ENCODE measurements at places on chromosomes 1 and 21.

DNA sequence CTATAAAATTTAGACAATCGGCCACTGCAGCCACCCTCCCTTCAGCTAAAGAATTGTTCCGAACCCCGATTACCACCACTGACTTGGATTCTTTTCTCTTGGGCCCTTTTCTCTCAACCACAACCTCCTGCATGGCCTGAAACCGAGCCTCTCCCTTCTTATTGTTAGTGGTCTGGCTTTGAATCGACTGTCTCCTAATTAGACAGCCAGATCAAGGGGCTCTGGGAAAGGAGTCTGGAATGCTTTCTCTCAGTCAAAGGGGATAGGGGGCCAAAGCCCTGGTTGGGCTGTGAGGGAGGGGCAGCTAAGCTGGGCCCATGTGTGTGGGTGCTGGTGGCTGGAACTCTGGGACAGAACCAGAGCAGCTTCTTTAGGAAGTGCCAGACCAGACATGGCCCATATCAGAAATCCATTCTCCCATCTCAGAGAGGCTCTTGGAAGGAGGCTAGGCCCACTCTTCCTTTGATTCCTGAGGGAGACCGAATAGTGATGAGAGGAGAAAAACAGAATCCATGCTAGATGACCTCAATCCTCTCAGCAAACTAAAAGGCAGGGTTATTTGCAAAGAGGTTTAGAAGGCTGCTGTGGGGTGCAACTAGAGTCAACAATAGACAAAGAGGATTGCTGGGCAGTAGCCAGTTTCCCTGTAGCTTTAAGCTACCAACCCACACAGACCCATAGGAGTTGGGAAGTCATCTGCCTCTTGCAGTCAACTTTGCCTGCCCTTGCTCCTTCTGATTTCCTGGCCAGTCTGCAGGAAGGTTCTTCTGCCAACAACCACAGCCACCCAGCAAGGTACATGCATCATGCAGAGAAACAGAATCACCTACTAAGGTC is 117.6 kb downstream of the AK5 start:
- DNase-seq, result no peak

- no peak for DNase-seq
Observed at GRCh38 chr1:221604948-221605347, 136.9 kb downstream of the DUSP10 start.

DNA sequence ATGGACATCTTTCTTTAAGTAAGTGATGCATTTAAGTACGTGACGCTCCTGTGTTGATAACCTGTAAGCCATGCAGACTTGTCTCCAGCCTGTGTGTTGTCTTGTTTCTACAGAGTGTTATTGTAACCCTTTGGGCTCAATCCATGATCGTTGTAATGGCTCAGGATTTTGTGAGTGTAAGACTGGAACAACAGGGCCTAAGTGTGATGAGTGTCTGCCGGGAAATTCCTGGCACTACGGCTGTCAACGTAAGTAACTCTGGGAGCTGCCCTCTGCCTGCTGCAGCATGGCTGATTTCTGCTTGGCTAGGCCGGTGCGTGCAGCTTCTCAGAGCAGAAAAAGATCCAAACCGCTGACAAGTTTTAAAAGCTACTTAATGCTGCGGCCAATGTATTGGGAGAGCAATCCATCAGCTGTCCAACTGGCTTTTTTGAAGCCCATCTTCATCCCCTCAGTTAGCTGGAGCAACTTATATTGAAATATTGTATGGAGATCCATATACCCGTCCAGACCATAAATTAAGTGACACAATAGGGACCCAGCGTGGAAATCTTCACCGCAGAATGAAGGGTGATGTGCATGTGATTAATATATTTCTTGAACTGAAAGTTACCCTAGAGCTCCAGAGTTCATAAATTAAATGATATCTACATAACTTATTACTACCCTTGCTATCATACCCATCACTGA is 295.9 kb downstream of the NTNG1 start:
- no peak for DNase-seq

DNA sequence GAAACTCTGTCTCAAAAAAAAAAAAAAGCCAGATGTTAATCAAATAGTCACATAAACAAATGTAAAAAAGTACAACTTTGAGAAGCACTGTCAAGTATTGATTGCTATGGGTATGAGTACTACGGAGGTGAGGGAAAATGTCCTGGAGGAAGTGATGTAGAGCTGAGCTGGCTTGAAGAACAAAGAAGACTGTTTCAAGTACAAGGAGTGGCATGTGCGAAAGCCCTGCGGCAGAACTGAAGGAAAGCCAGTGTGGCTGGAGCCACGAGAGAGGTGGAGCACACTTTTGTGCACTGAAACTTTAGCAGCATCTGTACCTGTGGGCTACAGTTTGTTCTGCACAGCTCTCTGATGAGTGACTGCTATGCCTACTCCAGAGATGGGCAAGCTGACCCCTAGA is 5.4 kb upstream of the RPS6KA1 start:
- DNase-seq, result no peak

GRCh38 chr21:37940691-37941090 is 24.4 kb upstream of the KCNJ6 start:
- no peak for DNase-seq

- no peak for DNase-seq
Observed at GRCh38 chr1:98059620-98060019, 138.8 kb upstream of the DPYD start.

GRCh38 chr1:11529763-11530730 is 51.1 kb downstream of the DISP3 start:
- no peak for DNase-seq

DNA sequence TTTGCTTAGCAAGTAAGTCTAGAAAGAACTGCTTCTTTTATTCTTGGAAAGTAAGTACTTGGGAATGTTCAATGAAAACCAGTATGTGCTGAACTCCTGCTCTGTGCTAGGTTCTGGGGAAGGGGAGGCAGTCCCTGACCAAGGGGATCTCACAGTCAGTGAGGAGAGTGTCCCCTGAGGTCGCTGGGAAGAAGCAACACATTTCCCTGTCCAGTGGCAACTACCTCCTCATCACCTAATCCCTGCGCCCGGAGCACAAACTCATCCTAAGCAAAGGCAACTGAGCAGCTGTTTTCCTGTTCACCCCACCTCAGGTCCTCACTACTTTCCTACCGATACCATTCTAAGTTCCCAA is 61.7 kb upstream of the ANGPTL1 start:
- DNase-seq, result no peak

DNA sequence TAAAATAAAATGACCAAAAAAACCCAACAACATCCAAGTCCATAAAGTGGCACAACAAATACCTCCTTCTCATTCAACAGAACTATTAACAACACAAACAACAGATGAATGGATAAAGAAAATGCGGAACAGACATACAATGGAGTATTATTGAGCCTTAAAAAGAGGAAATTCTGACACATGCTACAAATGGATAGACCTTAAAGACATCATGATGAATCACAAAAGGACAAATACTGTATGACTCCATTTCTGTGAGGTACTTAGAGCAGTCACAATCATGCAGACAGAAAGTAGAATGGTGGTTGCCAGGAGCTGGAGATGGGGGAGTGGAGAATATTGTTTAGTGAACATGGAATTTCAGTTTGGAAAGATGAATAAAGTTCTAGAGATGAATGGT is 42.6 kb downstream of the EYA3 start:
- DNase-seq, result no peak

DNA sequence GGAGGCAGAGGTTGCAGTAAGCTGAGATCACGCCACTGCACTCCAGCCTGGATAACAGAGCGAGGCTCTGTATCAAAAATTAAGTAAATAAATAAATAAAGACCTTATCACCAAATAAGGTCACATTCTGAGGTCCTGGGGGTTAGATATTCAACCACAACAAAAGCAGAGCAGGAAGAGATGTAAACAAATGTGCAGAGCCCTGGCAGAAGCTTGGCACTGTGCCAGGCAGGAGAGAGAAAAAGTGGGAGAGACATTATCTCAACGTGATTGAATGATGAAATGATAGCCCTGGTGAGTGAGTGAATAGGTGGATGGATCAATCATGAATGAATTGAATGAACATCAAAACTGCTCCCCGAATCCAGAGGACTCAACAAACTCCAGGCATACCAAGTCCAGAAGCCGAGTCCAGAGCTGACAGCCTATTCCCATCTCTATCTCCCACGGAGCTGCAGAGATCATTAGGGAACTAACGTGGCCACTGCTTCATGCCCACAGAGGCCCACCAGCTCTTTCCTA is 150.7 kb downstream of the TOMM20 start:
- no peak for DNase-seq

DNA sequence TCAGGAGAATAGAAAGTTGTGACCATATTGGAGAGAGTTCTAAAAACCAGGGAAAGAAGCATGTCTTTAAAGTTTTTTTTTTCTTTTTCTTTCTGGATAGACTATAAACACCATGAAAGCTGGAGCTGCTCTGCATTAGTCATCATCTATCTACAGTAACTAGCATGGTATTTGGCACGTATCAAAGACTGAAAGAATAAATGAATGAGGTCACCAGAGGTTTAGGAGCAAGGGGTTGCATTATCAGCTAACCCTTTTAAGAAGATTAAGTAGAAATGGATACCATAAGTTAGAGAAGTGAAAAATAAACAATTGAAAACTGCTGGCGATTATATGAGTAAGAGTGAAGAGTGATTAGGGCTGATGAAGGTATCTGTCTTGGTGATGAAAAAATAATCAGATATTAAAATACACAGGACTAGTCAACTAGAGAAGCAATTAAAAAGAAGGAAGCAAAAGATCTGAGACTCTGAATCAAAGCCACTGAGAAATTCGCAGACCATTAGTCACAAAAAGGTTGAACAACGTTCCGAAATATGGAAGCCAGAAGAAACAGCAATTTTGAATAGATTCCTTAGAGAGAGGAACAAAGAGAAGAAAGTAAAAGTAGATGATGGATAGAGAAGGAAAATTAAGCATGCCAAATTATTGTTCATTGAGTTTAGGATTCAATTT is 536.4 kb downstream of the DPYD start:
- no peak for DNase-seq

- DNase-seq, result no peak
Observed at GRCh38 chr1:115428676-115429075, 90.6 kb upstream of the NGF start.

Measured in GDM1 (cell line).